ENCODE measurements at places on chromosomes 7 and 10.

DNA sequence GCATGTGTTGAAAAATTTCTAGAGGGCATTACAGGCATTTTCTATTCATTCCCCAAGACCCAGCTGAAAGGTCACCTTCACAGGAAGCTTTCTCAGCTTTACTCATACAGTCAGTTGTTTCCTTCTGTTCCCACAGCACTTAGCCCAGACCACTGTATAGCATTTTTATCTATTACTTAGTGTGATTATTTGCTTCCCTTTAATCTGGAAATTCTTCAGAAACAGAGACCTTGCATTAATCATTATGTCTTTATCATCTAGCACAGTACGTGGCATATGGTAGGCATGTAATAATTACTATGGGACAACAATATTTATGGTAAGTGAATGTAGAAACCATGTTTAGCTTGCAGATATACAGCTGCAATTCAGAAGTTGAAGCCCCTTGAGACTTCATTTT, 38.2 kb upstream of the CDK6 start:
- no peak for DNase-seq

DNA sequence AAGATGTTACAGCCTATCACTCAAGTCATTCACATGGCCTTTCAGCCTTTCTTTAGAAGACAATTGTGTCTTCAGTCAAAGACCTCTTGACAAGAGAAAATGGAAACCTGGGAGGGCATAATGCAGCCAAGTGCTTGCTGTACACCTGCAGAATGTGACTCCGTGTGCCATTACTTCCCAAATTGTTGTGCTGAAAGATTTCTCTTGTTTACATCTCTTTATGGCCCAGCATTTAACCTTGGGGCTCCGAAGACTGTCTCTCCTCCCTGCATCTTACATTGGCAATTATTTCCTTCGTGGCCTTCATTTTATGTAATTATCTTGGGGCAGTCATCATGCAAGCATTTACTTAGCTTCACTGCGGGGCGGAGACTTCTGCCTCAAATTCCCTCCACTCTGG, 287.0 kb downstream of the TCF7L2 start:
- DNase-seq = no peak

- no peak for DNase-seq
Measured at GRCh38 chr7:111362506-111363054, 199.7 kb downstream of the IMMP2L start.

GRCh38 chr10:121828045-121828444, 99.8 kb downstream of the ATE1 start:
- DNase-seq = no peak

GRCh38 chr10:48594371-48594770, 10.5 kb downstream of the ARHGAP22 start:
- DNase-seq = no peak

- no peak for DNase-seq
Measured at GRCh38 chr10:121851786-121852185, 76.0 kb downstream of the ATE1 start.

- no peak for DNase-seq
Measured at GRCh38 chr7:157615852-157616251, 279.0 kb downstream of the DNAJB6 start.
